ENCODE measurements at places on chromosomes 2 and 18.

DNA sequence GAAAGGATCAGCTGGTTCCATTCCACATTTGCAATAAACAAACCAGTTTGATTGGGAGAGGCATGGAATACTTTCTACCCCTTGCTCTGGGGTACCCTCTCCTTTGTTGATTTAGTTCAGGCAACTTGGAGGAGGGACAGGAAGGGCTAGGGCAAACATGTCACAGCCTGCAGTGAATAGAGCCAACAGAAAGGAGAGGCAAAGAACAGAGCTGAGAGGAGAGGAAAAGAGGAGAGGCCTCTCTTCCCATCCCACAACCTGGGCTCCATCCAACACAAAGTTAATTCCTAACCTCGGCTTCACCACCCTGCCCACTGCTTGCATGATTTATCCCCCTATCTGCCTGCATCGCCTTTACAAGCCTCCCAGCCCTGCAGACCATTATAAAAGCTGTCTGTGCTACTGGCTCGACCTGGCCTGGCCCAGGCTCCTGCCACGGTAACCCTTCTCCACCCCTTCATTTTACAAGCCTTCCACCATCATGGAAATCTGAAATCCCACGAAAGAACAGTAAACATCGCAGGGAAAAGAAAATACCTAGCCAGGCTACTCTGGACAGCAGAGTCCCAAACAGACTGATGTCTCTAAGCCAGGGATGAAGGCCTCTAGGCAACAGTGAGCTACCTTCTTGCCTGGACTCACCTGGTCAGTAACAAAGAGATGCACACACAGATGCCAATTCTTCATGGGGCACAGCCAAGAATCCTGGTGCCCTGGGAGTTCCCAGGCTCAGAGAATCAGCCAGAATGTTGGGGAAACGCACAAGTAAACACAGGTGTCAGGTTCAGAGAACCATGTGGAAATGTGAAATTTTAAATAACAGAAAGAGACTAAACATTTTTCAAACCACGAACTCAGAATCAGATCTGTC is 43.6 kb downstream of the NHEJ1 start:
- DNase-seq = no peak

DNA sequence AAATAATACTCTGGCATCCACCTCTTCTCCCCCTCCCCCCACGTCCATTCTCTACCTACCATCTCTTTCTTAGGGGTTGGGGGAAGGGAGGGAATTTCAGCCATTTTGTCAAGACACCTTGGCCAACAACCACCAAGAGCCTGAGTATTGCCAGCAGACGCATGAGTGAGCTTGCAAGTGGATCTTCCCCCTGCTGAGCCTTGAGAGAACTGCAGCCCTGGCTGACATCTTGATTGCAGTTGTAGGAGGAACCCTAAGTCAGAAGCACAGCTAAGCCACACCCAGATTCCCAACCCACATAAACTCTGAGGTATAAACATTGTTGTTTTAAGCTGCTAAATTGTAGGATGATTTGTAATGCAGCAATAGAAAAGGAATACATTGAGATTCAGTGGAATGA is 165.6 kb downstream of the TMEFF2 start:
- no peak for DNase-seq

DNA sequence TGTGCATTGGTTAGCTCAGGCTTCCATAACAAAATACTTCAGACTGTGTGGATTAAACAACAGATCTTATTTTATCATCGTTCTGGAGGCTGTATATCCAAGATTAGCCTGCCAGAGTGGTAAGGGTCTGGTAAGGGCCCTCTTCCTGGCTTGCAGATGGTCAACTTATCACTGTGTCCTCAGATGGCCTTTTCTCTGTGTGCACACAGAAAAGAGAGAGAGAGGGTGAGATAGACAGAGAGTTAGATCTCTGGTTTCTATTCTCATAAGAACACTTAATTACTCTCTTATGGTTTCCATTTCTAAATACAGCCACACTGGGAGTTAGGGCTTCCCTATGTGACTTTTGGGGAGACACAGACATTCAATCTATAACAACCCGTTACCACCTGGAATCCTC is 1003.5 kb downstream of the TSN start:
- DNase-seq = no peak

DNA sequence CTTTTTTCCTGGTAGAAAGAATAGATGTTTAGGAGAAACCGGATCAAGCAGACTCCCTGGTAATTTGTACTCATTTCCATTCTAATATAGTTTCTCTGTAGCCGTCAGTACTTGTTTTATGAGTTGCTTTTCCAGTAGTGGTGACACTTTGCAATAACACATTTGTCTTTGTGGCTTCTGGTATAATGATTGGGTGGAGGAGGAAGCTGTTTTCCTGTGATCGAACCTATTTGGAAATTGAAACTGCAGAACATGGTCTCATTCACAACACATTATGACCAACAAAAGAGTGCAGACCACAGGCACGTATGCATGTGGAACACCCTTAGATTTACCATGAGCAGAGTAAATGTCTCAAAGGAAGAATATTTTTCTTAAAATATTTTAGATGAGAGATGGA is 7.6 kb upstream of the SERPINB12 start:
- DNase-seq = no peak

DNA sequence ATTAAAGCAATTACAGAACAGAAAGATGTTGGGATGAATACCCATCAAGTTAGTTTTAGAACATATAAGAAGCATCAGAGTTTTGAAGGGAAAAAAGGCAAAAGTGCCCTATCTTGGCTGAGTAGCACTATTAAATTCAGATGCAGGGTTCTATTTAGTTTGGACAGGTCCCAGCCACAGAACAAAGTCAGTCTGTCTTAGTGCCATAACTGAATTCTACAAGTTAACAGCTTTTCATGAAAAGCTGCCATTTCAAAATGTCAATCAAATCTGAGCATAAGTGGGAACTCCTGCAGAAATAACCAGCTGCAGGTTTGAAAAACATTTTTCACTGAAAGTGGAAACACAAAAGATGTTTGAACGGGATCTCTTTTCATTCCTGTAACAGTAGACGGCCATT is 160.4 kb downstream of the SRBD1 start:
- DNase-seq = no peak
